Fibroblast of villous mesenchyme (primary cell): ENCODE measurements at places on chromosomes 7 and 10. TPM values are rescaled to one million over a fixed set of nuclear protein-coding genes. Genes with fewer than 3 reads are reported as not detected.

GRCh38 chr7:96174812-96175211 is 147.1 kb downstream of the SLC25A13 start:
- no peak for DNase-seq

DNA sequence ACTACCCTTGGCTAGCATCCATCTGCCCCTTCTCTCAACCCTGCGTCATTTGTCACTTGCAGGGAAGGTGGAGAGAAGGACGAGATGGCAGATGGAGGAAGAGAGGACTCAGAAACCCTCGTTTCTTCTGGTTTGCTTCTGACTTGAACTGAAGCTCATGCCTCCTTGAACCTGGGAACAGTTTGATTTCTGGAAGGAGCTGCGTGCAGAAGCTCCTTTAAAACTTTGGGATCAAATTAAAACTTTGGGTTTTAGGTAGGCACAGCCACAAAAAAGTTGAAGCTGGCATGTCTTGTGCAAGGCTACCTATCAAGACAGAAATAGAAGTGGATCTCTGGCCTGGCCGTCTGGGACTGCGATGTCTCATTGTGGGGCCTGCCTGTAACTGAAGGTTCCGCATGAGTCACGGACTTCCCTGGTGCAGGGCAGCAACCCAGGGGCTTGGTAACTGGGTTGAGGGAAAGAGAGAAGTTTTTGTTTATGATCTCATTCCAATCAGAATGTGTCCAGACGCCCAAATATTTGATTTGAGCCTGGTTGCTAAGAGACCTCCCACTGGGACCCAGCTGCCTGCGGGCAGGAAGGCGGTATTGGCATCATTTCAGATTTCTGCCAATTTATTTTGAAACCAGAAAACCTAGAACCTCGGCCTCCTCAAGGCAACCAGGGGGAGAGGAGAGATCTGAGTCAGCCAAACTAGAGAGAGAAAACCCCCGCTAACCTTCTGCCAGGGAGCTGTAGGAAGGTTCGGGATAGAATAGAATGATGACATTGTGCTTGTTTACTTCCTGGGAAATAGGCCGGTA is 15.8 kb upstream of the CAMK1D start:
- DNase-seq = peak; percentile 83

DNA sequence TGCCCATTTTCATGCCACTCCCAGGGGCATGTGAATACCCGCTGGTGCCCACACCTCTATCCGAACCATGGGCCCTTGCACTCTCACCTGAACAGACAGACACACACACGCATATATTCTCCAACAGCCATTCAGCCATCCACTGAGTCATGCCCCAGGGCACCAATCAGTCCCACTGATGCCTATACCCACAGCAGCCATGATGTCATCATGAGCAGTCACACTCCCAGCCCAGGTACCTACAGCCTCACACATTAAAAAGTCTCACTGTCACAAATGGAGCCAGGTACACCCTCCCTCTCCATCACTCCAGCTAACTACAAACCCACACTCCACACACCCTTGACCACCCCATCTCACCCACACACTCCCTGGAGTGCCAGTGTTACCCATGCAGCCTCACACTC is 12.2 kb downstream of the VSIR start:
- no peak for DNase-seq

SCIN gene
- total RNA-seq = 3.9 and 4.3 TPM in 2 replicates

- peak; percentile 91 for DNase-seq
Observed at GRCh38 chr10:21329995-21330627, 195.4 kb downstream of the SKIDA1 start.

- DNase-seq = no peak
Observed at GRCh38 chr7:37823557-37823956, 24.8 kb upstream of the NME8 start.

- no peak for DNase-seq
Observed at GRCh38 chr7:157869793-157870192, 533.0 kb downstream of the DNAJB6 start.

DNA sequence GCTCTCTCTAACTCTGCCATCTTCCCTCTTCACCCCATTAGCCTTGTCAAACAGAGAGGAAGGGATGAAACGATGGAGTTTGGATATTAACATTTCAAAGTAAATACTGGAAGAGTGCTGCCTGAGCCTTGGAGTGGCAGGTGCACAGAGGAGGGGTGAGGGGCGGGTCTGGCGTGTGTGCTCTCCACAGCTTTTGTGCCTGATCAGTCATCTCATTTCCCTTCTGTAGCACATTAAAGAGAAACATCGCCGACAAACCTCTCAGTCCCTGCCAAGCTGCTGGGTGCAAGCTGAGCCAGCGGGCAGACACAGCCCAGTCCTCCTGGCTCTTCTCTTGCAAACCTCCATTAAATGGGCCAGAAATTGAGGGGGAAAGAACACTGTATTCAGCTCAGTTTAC is 76.2 kb downstream of the SLIT1 start:
- DNase-seq = no peak

GRCh38 chr10:130720235-130720634 is 584.0 kb downstream of the GLRX3 start:
- no peak for DNase-seq

VTI1A gene
- total RNA-seq = 31.6 and 37.1 TPM in 2 replicates

DNA sequence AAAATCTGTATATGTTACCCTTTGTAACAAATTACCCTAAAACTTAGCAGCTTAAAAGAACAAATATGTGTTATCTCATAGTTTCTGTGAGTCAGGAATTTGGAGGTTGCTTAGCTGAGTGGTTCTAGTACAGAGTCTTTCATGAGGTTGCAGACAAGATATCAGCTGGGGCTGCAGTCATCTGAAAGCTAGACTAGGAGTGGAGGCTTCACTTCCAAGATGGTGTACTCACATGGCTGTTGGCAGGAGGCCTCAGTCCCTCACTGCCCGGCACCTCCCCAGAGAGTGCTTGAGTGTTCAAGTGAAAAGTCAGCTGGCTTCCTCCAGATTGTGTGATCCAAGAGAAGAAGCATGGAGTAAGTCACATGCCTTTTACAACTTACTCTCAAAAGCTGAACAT is 16.9 kb upstream of the GGCT start:
- peak; percentile 38 for DNase-seq

GRCh38 chr7:98228801-98229200 is 17.6 kb downstream of the BHLHA15 start:
- DNase-seq = no peak

GRCh38 chr10:44415121-44415520 is 30.2 kb upstream of the CXCL12 start:
- DNase-seq = peak; percentile 14

NUDT5 gene
- total RNA-seq = 59.2 and 64.1 TPM in 2 replicates

NEUROD6 gene
- total RNA-seq = not detected in 2 replicates

HOXA11 gene
- 41.9 and 47.1 TPM in 2 replicates for total RNA-seq

- peak; percentile 12 for DNase-seq
Observed at GRCh38 chr10:127577376-127578258, 28.5 kb downstream of the NPS start.
